ENCODE measurements at places on chromosomes 3 and 15.
A peak's percentile ranks its signal among the peaks of the same experiment; 100 is the strongest.

DNA sequence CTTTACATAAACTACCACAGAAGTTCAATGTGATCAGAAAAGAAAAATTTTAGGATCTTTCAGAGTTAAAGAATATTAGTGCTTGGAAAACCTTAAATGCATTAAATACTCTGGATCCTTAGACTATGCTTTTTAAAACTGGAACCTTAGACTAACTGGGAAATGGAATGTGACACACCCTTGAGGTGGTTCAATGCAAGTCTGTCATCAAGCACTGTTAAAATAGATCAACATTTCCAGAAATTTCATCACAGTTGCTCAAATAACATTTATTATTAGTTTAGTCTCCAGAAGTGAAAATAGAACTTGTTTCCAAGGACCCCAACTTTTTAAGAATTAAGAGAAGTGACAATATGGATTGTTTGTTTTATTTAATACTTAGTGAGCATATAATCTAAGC is 71.8 kb downstream of the GAP43 start:
- DNase-seq, result no peak
- H3K36me3 ChIP-seq, result no peaks in the 10 kb centered on the region
- no peak overlapping the region for H3K4me3 ChIP-seq
- no peaks in the 10 kb centered on the region for H3K27me3 ChIP-seq
- no peaks in the 10 kb centered on the region for H3K4me1 ChIP-seq
- no peak overlapping the region for H3K27ac ChIP-seq

- H3K27ac ChIP-seq, result peak overlapping the region; percentile 24
- no peaks in the 10 kb centered on the region for H3K27me3 ChIP-seq
- no peak overlapping the region for H3K4me3 ChIP-seq
Measured at GRCh38 chr3:66851894-66852613, 146.1 kb upstream of the KBTBD8 start.

DNA sequence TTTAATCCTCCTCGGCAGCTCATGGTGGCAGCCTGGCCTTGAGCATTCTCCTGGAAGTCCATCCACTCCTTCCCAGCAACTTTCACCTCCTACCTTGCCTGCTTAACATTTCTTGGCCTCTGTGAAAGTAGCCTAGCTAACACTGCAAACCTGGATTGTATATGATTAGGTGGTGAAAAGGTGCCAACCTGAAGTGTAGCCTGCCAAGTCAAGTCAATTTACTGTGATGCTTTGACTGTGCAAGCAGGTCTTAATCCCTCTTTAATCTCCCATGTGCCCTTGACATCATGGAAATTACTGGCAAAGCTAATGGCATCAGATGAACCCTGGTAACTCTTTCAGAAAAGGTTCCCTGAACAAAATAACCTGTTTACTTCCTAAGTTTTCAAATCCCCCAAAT is 169.7 kb upstream of the NR2F2 start:
- DNase-seq, result no peak
- H3K27me3 ChIP-seq, result no peaks in the 10 kb centered on the region
- no peak overlapping the region for H3K4me3 ChIP-seq
- no peak overlapping the region for H3K27ac ChIP-seq

- no peak overlapping the region for H3K27ac ChIP-seq
- no peaks in the 10 kb centered on the region for H3K36me3 ChIP-seq
- H3K4me3 ChIP-seq, result no peak overlapping the region
- peaks cover 17% of the 10 kb centered on the region for H3K4me1 ChIP-seq
- no peaks in the 10 kb centered on the region for H3K27me3 ChIP-seq
Measured at GRCh38 chr3:69735893-69736292, 3.4 kb upstream of the MITF start.

DNA sequence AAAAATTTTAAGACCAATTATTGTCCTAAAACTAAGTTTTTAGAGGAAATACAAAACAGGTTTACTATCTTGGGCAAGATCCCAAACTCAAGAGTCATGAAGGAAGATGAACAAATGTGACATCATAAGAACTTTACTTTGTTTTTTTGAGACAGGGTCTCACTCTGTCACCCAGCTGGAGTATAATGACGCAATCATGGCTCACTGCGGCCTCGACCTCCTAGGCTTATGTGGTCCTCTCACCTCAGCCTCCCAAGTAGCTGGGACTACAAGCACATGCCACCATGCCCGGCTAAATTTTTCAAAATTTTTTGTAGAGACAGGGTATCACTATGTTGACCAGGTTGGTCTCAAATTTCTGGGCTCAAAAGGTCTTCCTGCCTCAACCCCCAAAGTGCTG is 69.3 kb downstream of the PCSK6 start:
- H3K27me3 ChIP-seq, result no peaks in the 10 kb centered on the region
- DNase-seq, result no peak
- H3K4me1 ChIP-seq, result no peaks in the 10 kb centered on the region
- H3K36me3 ChIP-seq, result peaks cover 6% of the 10 kb centered on the region

DNA sequence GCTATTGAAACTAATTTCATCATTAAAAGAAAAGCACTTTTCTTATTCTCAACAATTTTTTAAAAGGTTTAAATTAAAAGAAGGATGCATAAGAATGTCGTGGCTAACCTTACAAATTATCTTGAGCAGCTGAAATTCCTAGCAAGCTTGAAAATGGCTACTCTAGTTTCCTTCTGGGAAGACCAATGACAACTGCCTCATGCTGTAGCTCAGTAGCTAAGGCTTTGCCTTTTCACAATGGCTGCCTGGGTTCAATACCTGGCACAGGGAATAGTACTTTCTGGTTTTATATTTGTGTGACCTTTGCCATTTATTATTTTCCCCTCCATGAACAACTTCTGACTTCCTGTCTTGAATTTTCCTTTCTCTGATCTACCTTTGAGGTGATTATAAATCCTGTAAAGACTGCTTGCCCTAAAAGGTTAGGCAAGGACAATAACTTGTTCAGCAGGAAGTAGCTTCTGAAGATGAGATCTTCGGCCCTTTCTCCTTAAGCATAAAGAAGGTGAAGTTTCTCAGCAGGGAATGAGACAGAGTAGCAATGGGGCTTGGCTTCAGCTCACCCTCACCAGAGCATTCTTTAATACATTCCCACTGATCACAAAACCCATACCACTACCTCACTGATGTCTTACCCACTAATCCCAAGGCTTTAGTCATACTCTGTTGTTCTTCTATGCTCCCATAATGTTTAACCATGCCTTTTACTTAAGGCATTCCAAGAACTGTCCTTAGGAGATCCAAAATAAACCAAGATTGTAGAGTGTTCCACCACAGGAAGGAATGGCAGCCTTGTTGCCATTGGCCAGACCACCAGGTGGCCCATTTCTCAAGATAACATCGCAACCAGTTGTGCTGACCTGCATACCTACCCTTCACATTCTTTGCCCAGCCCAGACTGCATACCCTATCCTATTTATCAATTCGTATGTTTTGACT is 276.8 kb downstream of the ULK4 start:
- H3K36me3 ChIP-seq, result no peaks in the 10 kb centered on the region
- H3K27ac ChIP-seq, result no peak overlapping the region
- no peaks in the 10 kb centered on the region for H3K27me3 ChIP-seq
- no peak for DNase-seq
- peaks cover 36% of the 10 kb centered on the region for H3K4me1 ChIP-seq
- H3K4me3 ChIP-seq, result no peak overlapping the region

DNA sequence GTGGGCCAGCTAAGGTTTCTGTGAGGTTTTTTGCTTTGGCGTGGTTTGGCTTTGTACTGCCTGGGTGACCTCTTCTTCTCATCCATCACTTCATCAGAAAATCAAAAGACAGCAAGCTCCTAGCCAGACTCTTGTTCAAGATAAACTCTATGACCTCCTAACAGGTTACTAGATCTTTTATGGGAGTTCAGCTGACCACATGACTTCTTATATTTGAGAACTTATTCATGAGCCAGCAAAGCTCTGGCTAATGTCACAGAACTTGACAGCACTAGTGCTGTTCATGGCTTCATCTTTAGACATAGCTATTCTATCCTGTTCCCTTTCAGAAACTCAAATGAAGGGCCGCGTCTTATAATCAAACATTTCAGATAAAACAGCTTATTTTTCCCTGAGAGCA is 527.1 kb upstream of the GOLIM4 start:
- H3K4me1 ChIP-seq, result no peaks in the 10 kb centered on the region
- H3K4me3 ChIP-seq, result no peak overlapping the region
- DNase-seq, result no peak

DNA sequence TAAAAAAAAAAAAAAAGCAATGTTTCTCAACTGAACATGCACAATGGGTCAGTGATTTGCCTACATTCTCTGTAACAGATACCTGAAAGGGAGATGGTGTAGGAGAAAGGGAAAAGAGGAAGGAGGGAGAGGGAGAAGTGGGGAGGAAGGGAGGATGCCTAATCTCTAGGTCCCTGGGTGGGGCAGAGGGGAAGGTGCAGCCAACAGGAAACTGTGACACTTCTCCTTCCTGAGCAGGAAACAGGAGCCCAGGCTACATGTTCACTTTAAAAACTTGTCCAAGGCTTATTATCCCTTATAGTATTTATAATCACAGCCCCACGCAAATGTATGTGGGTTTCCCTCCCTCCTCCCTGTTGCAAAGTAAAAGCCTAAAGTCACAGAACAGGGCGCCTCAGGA is 137.9 kb downstream of the MINAR1 start:
- no peak overlapping the region for H3K4me3 ChIP-seq
- H3K27ac ChIP-seq, result no peak overlapping the region
- no peaks in the 10 kb centered on the region for H3K27me3 ChIP-seq
- DNase-seq, result no peak
- H3K36me3 ChIP-seq, result no peaks in the 10 kb centered on the region

DNA sequence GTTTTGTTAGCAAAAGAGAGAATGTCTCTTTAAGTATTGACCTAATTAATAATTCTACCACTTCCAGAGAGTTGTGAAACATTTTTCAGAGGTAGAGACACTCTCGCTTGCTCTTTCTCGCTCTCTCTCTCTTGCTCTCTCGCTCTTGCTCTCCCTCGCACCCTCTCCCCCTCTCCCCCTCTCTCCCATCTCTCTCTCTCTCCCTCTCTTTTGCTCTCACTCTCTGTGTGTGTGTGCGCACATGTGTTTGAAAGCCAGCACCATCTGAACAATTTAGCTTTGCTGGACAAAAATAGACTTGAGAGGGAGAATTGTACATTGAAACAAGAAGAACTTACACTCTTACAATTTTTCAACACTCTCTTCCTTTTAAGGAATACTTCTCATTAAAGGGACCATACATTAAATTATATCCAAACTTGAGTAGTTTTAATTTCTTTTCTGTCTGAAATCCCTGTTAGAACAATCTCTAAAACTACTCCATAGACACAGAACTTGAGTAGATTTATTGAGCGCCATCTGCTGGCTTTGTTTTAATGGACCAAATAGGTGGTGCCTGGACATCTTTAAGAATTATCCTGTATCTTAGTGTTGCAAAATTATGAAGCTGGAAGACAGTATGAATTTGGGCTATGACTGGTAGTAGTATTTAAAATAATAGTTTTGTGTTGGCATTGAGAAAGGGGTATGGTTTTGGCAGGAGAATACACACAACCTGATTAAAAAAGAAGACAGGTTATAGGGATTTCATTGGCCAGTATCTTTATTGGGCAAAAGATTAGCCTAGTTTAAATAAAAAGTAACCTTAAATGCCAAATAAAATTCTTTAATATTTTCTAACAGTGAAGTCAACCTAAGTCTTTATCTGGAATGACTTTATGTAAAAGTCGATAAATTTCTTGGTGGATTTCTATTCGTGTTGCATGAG is 124.6 kb downstream of the AKAP13 start:
- H3K4me1 ChIP-seq, result peaks cover 8% of the 10 kb centered on the region
- no peak overlapping the region for H3K4me3 ChIP-seq
- no peaks in the 10 kb centered on the region for H3K36me3 ChIP-seq
- H3K27me3 ChIP-seq, result no peaks in the 10 kb centered on the region

DNA sequence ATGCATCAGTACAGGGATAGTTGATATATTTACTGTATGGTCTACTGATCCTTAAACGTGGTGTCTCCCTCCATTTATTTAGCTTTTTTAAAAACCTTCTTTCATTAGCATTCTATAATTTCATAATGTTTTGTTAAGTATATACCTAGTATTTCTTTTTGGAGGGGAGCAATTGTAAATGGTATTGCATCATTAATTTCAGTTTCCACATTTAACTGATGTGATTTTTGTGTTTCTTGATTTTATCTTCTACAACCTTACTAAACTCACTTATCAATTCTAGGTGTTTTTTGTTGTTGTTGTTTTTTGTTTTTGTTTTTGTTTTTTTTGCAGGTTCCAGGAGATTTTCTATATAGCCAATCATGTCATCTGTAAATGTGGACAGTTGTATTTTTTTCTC is 18.4 kb downstream of the GOLGA6L1 start:
- no peaks in the 10 kb centered on the region for H3K4me1 ChIP-seq
- H3K27me3 ChIP-seq, result no peaks in the 10 kb centered on the region
- H3K27ac ChIP-seq, result no peak overlapping the region
- no peak overlapping the region for H3K4me3 ChIP-seq
- DNase-seq, result no peak

DNA sequence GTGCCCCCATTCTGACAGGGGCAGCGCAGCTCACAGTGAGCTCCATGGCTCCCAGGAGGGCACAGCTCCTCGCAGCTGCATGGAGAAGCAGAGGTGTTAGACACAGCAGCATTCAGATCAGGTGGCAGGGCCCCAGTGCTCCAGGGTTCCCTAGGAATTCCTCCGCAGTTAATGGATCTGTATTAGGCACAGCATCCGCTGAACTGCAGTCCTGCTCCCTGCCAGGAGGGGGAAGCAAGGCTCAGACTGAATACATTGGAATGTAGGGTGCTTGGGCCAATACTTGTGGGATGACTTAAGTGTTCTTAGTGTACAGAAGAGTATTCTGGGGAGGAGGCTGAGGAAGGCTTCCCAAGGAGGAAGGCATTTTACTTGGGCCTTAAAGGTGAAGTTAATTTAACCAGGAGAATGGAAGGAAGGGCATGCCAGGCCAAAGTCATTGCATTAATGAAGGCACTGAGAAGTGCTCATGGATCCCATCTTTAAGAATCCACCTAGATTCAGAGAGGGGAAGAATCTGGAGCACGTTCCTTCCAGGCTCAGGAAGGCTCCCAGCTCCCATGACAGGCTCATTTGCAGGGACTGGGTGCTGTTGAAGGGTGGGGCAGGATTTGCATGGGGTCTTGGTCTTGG is 111.6 kb downstream of the RAB11A start:
- no peak overlapping the region for H3K4me3 ChIP-seq
- no peak overlapping the region for H3K27ac ChIP-seq
- DNase-seq, result peak; percentile 30
- no peaks in the 10 kb centered on the region for H3K4me1 ChIP-seq
- peaks cover 6% of the 10 kb centered on the region for H3K27me3 ChIP-seq
- no peaks in the 10 kb centered on the region for H3K36me3 ChIP-seq

DNA sequence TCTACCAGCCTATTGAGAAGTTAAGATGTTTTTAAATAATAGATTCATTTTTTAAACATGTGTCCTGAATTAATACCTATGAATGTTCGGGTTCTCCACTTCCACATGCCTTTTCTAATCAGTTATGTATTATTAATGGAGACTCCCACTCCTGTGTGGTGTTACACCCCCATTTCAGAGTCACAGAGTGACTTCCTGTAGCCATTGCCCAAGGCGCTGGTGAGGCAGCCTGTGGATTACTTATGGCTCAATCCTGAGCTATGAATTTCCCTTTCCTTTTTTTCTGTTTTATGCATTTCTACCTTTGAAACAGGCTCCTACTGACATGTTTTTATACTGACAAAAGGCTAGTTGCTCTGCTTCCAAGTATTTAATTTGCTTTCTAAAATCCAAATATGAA is 162.3 kb downstream of the GABRG3 start:
- no peaks in the 10 kb centered on the region for H3K36me3 ChIP-seq
- no peak for DNase-seq
- H3K27me3 ChIP-seq, result no peaks in the 10 kb centered on the region
- H3K4me1 ChIP-seq, result no peaks in the 10 kb centered on the region
- H3K4me3 ChIP-seq, result no peak overlapping the region
- no peak overlapping the region for H3K27ac ChIP-seq

Data from HepG2 (cell line).